Cortex of kidney (tissue), 1 donor: ENCODE measurements at places on chromosomes 7 and 10.

- no peak for DNase-seq
These were observed 30.8 kb upstream of the CHST15 start for GRCh38 chr10:124124123-124124768.

DNA sequence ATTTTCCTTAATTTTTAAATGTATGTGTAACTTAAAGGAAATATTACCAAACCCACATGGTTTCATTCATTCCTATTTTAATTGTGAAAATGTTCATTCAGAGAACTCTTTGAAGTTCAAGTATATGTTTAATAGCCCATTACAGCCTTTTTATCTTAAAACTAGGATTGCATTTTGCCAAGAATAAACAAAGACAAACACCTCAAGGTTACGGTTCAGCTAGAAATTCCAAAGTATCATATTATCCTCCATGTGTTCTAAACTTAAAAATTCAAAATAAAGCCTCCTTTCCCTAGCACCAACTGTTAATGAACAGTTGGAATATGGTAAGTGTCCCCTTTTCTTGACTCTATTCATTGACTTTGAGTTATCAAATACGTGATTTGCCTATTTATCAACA is 215.6 kb upstream of the SEMA3E start:
- DNase-seq = no peak

GRCh38 chr7:39621261-39621660 is 2.1 kb upstream of the RALA start:
- DNase-seq = no peak

DNA sequence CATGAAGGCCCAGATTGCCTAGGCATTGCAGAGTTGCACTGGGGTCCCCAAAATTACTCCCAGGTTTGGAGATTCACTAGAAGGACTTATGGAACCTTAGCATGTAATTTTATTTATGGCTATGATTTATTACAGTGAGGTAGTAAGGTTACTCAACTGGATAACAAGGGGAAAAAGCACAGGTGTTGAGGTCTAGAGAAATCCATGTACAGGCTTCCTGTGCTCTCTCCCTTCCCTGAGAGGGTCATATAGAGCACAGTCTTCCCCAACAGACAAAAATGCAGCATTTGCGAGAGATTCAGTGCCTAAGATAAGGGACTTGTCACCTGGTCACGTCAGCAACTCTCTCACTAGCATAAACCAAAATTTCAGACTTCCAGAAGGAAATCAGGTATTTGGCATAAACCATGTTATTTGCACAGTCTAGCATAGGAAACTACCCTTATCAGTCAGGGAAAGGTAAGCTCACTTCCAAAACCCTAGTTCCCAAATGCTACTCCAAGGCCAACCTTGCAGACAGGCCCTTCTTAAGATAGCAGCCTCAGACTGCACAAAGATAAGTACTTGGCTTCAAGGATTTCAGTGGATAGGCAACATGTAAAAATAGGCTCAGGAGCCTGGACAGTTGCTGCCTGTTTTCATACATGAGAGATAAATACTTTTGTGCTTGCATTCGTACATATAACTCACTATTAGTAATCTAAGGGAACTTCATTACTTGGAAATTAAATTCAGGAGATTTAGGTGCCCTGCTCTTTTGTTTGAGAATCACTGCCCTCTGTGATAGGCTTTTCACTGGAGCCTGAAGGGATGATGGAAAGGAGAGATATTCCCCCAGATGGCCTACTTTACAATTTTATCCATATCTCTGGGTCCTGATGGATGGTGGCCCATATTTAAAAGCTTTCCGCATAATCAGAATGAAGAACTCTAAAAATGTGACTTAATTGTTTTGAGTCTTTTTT is 378.4 kb upstream of the LRGUK start:
- no peak for DNase-seq

GRCh38 chr10:122147663-122148062 is 123.4 kb upstream of the BTBD16 start:
- DNase-seq = no peak

- DNase-seq = no peak
These were observed 24.8 kb upstream of the FFAR4 start for GRCh38 chr10:93541402-93542357.
